Temporal lobe (tissue), 4 donors: ENCODE measurements at places on chromosomes 13 and 19. TPM values are rescaled to one million over a fixed set of nuclear protein-coding genes. Genes with fewer than 3 reads are reported as not detected.

The CNN2 gene
- total RNA-seq: 4.4 TPM

The ZNF99 gene
- total RNA-seq: 0.25 TPM

The SYT5 gene
- total RNA-seq: 84.8 TPM

The FGF21 gene
- not detected for total RNA-seq

The RPS16 gene
- total RNA-seq: 57.5 TPM

The TSKS gene
- not detected for total RNA-seq

The FKBP8 gene
- total RNA-seq: 114 TPM

The LSM7 gene
- total RNA-seq: 70.3 TPM

The PROZ gene
- not detected for total RNA-seq

The JAK3 gene
- total RNA-seq: 0.98 TPM

The ZNF784 gene
- total RNA-seq: 3.2 TPM

The ZNF180 gene
- 15.7 TPM for total RNA-seq

The CCDC70 gene
- total RNA-seq: not detected

The FARP1 gene
- total RNA-seq: 79.2 TPM

The BEST2 gene
- total RNA-seq: under 0.01 TPM

The OVOL3 gene
- total RNA-seq: not detected

The PRR36 gene
- 7.4 TPM for total RNA-seq

The PRSS57 gene
- not detected for total RNA-seq

The SOX1 gene
- total RNA-seq: 13.0 TPM
